ENCODE measurements at places on chromosomes 13 and 19.

- no peak for DNase-seq
Observed at GRCh38 chr19:49201042-49201441, 43.5 kb downstream of the TRPM4 start.

GRCh38 chr19:43407416-43408005 is 7.2 kb upstream of the TEX101 start:
- no peak for DNase-seq

- no peak for DNase-seq
Observed at GRCh38 chr13:77902319-77902963, 16.2 kb downstream of the EDNRB start.

DNA sequence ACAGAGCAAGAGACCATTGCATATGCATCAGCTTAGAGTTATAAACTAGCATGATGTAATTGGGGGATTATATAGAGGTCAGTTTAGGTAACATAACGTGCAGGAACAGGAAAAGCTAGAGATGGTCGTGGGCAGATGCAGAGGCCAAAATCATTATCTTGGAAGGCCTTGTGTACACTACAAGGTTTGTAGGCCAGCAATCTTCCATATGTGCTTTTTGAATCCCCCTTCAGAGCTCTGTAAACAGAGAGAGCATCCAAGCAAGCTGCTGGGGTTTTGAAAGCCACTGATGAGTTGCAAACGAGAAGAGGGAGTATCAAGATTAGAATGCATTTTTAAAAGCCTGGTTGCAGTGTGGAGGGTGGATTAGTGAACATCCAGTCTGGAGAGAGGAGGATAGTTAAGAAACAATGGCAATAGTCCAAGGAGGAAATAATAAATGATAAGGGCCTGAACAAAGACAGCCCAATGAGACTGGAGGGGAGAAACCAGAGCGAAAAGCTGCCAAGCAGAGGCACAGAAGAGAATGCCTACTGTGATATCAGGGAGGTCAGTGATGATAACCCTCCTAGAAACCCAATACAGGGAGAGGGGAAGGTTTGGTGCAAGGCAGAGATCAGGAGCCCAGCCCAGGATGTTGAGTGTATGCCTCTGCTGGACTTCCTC is 109.6 kb downstream of the ZAR1L start:
- no peak for DNase-seq

DNA sequence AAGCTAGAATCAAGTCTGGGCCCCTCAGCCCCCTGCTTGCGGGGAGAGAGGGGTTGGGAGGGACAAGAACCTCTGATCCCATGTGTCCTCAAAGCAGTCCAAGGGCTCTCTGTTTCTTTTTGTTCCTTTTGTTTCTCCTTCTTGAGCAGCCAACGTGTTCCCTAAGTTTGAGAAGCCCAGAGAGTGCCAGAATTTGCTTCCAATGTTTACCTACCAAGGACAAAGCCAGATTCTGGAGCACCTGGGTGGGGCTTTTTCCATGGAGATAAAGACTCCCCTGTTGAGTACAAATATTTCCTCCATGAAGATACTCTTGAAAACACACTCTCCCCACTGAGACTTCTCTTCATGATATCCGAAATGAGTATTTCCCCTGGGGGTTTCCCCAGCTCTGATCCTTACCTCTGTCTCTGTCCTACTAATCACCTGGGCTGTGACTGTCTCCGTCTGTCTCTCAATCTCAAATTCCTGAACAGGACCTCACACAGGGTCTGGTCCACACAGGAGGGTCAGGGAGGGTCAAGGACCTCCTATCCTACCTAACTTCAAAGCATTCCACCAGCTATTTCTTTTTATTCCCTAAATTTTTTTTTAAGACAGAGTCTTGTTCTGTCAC is 27.4 kb downstream of the CD177 start:
- no peak for DNase-seq

GRCh38 chr19:47331931-47332547 is at the start of gene C5AR2:
C5AR2 (plus strand) TSS chr19:47332175; CDS start chr19:47340800, 8,625 bp downstream.
- DNase-seq, result no peak
